CD4-positive, alpha-beta T cell treated with Interferon alpha-2 for 1 hour (primary cell): ENCODE measurements at places on chromosomes 12 and 14.
A peak's percentile ranks its signal among the peaks of the same experiment; 100 is the strongest.

DNA sequence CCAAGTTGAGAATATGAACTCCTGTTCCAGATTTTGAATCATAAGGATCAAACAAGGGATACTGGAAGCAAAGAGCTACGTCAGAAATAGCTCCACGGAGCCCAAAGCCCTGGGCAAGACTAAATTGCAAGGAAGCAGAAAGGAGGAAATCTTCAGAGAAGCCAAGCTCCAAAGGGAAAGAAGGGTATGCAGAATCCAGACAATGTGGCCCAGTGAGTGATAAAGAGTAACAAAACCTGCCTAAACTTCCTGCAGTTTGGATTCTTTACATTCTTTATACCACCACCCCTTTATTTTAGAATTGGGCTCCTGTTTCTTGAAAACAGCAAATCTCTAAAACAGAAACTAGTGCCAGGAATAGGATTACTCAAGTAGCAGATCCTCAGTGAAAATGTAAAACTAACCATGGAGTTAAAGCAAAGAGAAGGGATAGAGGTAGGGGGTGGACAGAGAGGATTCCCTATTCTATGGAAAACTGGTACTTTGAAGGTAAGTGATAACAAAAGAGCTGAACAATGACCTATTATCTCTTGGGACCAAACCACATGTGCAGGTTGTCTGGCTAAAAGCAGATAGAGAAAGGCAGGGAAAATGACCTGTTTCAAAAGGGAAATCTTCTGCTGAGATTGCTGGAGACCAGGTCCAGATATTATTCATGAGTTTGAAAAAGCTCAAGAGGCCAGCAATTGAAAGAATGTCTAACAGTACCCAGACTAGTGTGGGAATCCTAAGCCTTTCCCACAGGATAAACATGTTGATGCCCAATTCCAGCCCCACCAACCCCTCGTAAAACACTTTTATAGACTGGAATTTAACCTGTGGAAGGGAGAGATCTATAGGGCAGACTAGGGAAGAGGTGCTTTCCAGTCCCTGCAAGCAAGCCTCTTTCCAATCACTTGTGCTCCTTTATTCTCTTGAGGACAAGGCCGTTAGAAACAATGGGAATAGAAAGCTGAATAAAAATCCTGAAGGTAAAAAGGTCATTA is 24.5 kb downstream of the MBIP start:
- DNase-seq: no peak

DNA sequence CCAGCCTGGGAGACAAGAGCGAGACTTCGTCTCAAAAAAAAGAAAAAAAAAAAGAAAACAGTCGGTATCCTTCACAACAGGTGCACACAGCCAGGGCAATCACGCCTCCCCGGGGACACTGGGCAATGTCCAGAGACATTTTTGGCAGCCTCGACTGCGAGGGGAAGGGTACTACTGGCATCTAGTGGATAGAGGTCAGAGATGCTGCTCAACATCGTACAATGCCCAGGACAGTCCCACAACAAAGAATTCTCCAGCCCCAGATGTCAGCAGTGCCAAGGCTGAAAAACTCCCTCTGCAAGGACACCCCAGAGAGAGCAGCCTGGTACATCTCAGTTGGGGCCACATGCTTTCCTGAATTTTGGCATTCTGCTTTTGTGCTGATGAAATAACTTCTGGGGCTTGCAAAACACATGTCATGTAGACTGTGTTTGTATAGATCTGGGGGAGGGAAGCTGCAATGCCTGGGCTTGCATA is 21.5 kb downstream of the ALDH2 start:
- no peak for DNase-seq

GRCh38 chr12:7439579-7440505 is 4.1 kb downstream of the CD163L1 start:
- DNase-seq: peak; percentile 1

DNA sequence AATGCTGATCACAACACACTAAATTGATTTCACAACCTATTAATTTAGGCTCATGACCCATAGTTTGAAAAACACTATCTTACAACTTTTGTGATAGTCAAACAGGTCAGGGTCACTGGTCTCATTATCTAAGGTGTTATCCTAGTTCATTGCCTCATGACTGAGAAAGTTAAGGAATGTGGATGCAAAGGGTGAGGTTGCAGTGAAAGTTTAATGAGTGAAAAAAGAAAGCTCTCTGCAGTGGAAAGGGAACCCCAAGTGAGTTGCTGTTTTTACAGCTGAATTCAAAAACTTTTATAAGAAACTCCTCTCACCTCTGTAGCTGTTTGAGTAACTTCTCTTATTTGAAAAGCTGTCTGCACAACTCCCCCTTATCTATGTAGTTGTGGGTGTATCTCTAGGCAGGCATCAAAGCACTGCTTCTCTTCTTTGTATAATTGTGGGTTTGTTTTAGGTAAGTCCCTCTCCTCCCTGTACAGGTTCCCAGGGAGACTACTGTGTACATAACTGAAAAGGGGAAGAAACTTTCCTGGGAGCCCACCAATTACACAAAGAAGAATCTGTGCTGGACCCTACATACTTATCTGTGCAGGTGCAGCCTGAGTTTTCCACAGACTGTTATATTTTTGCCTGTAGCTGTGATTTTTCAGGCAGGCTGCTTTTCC is 18.9 kb downstream of the DNAL1 start:
- no peak for DNase-seq

DNA sequence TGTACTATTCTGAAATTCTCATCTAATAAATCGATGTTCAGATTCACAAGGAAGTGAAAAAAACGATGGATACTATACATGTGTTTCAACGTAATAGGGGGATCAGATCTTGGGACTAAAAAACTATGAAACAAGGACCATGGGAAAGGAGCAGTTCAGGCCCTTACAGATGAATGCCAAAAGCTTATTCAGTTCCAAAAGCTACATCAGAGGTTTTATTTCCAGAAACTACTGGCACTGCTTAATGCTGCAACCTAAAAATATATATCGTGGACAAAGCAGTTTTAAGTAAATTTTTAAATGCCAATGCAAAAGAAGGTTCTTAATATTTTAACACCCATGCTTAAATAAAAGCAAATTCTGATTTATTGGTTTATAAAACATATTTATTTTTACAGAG is 38.5 kb downstream of the LRIG3 start:
- DNase-seq: no peak

GRCh38 chr12:94649349-94650142 is 811 bp downstream of the TMCC3 start:
- no peak for DNase-seq

DNA sequence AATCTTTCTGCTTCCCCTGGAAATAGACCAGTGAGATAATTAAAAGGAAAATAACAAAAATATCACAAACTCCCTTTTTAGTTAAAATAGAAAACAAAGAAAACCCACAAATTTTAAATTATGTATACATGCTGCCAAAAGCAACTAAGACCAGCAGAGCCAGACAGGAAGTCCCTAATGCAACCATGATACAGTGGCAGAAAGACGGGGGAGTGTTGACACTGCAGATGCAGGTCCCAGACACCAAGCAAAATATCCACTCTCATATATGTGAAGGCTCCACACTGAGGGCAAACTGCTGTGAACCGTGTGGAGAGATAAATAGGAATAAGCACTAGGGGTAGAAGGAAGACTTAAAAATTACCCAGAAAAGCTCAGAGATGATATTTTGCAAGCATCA is 401.0 kb downstream of the BTG1 start:
- no peak for DNase-seq

DNA sequence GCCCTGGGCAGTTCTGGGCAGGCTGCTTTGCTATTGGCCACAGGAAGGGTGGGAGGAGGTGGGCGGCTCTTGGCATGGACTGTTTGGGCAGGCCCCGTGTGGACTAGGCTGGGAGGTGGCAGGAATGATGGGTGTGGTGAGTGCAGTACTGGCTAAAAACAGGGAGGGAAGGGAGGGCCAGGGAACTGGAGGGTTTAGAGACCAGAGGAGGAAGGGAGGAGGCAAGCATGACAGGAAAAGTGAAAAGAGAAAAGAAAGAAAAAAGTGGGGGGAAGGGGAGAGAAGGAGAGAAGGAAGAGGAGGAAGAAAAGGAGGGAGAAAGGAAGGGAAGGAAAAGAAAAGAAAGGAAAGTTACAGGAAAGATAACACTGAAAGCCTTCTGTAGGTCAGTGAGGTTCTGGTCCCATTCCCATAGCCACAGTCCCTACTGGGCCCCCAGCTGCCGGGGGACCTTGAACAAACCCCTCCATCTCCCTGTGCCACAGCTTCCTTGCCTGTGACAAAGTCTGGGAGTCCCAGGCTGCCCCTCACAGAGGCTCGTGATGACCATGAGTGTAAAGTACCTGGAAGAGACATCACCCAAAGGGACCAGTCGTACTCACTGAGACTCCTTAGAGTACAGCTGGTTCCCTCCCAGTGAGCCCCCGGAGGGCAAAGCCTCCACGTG is 1.1 kb upstream of the C14orf132 start:
- no peak for DNase-seq

GRCh38 chr14:28344381-28344780 is 422.2 kb upstream of the FOXG1 start:
- no peak for DNase-seq

- no peak for DNase-seq
These were observed 158.1 kb downstream of the AEBP2 start for GRCh38 chr12:19597167-19598026.
